ENCODE measurements at places on chromosomes 2 and 18.

GRCh38 chr18:11379660-11380059, 229.7 kb upstream of the SLC35G4 start:
- no peak for DNase-seq

GRCh38 chr18:59343926-59344325, 15.1 kb downstream of the LMAN1 start:
- DNase-seq: no peak

DNA sequence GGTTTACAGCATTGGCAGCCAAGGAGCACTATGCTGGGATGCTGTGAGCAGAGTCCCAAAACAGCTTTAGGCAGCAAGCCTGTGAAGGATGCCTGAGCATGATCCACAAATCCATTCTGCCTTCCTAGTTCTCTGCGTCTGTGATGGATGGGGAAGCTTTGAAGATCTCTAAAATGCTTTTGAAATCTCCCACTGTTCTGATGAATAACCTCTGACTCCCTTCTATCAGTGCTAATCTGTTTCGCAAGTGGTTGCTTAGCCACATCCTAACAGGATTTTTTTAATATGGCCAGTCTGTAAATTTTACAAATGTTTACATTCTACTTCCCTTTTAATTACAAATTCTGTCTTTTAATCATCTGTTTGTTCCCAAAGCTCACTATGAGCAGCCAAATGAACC, 319.2 kb downstream of the GULP1 start:
- no peak for DNase-seq

GRCh38 chr2:239897596-239898235, 127.4 kb downstream of the NDUFA10 start:
- no peak for DNase-seq

GRCh38 chr2:5609201-5609600, 83.0 kb upstream of the SOX11 start:
- DNase-seq: no peak

GRCh38 chr2:226037526-226037925, 638.0 kb downstream of the NYAP2 start:
- no peak for DNase-seq

GRCh38 chr2:135256531-135257260, 204.6 kb downstream of the RAB3GAP1 start:
- no peak for DNase-seq

DNA sequence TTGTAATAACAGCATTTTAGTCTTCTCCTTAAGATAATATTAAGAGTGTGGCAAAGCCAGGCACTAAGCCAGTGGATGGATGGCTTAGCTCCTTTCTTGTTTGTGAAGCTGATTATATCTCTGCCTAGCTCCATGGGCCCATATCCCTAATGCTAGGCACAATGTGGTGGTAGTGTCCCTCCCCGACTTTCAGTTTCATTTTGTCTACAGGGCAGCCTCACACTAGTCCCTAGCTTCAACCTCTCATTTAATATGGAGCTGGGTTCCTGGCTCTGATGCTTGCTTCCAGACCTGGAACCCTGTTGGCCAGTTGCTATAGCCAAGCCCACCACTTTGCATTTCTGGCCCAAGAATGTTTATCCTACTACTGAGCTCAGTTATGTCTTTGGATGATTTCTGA, 437.0 kb upstream of the MEIS1 start:
- DNase-seq: no peak

- peak; percentile 42 for DNase-seq
Observed at GRCh38 chr2:221434142-221434541, 138.0 kb downstream of the EPHA4 start.

DNA sequence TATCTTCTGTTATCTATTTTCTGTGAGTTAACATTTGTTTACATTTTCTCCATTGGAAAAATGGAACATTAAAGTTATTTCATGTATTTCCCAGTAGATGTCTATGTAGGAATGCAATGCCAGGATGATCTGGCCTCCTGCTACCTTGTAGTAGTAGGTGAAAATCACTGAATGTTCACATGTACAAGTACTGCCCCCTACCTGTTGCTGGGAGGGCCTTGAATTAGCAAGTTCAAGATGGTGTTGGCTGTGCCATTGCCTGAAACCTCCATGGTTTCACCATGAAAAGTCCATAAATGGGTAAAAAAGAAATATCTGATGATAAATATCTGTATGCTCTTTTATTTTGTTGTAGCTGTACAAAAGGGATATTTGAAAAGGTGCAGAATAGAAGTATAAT, 30.7 kb downstream of the XRCC5 start:
- no peak for DNase-seq

- no peak for DNase-seq
Observed at GRCh38 chr2:13474538-13474937, 757.8 kb downstream of the TRIB2 start.

- DNase-seq: peak; percentile 87
Observed at GRCh38 chr18:59005262-59005661, 134.4 kb upstream of the SEC11C start.

DNA sequence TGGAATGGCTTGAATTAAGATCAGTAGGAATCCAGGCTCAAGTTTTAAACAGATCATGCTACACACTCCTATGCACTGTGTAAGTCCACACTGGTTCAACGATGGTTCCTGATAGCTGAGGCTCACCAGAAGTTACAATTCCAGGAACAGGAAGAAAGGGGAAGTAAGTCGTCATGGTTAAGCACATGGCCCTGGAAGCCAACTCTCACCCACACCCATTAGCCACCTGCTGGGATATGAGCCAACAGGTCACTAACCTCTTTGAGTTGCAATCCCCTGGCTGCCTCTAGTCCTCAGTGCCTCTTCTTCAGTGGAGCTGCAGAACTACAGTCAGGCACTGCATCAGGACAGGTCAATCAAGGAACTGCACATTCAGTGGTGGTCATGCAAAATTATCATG, 133.5 kb downstream of the TMEM182 start:
- no peak for DNase-seq

GRCh38 chr2:47119001-47119400, 36.1 kb downstream of the STPG4 start:
- peak; percentile 40 for DNase-seq

DNA sequence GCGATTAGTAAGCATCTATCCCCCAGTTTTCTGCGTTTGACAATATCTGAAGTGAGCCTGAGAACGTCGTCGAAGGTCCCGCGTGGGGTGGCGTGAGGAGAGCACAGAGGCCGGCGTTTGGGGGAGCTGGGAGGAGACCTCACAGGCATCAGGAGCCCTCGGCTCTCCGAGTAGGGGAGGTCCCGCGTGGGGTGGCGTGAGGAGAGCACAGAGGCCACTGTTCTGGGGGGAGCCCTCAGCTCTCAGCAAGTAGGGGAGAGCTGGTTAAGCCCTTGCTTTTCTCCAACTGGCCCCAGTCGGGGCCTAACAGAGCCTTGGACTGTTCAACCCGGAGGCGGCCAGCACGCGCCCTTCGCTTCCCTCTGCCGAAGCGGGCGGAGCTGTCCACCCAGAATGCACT, 134.3 kb downstream of the NFATC1 start:
- no peak for DNase-seq

GRCh38 chr18:76686737-76687231, 135.6 kb upstream of the ZNF236 start:
- DNase-seq: peak; percentile 66

GRCh38 chr2:178700136-178700535, 107.1 kb downstream of the TTN start:
- DNase-seq: peak; percentile 8

DNA sequence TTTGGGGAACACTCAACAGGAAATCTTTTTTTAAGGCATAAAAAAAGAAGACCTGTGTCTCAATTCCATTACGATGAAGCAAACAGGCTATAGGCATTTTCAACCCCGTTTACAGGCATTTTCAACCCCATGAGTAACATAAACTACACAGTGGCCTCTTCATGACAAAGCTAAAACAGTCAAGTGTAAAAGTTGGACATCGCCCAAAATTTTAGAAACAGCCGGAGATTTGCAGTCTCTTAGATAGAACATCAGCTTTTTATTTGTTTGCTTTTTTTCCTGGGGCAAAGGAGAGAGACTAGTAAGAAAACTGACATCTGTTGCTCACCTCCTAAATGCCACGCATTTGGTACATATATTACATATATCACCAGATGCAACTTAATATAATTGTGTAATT, 173.7 kb downstream of the CMPK2 start:
- peak; percentile 60 for DNase-seq

GRCh38 chr2:136125236-136125635, 7.3 kb upstream of the CXCR4 start:
- DNase-seq: no peak

- DNase-seq: no peak
Observed at GRCh38 chr2:97734061-97735051, 21.0 kb downstream of the ZAP70 start.

DNA sequence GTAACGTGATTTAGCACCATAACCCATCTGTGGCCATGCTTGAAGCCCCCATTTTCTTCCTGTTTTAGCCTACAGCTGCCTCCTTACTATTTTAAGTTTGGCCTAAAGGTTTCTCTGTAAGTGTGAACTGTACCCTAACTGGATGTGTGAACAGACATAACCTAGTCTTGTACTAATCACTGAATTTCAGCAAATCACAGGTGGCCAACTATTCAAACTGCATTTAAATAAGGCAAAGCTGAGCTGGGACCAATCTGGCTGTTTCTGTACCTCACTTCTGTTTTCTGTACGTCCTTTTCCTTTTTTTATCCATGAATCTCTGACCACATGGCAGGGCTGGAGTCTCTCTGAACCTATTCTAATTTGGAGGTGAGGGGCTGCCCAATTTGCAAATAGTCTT, 452.7 kb upstream of the HS6ST1 start:
- no peak for DNase-seq

GRCh38 chr2:191927319-191927867, 80.5 kb upstream of the CAVIN2 start:
- DNase-seq: peak; percentile 44

DNA sequence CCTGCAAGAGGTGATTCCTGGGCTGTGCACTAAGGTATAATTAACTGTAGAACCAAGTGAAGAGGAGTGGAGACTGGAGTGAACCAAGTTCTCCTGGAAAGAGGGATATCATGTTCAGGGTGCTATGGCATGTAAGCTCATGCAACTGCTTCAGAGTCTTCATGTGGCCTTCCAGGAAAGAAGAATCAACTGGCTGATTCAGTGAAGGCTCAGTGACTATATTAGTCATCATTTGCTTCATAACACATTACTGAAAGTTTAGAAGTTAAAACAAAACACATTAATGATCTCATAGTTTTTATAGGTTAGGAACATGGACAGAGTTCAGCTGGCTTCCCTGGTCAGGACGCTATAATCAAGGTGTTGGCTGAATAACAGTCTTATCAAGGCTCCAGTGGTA, 1200.8 kb upstream of the GYPC start:
- no peak for DNase-seq

DNA sequence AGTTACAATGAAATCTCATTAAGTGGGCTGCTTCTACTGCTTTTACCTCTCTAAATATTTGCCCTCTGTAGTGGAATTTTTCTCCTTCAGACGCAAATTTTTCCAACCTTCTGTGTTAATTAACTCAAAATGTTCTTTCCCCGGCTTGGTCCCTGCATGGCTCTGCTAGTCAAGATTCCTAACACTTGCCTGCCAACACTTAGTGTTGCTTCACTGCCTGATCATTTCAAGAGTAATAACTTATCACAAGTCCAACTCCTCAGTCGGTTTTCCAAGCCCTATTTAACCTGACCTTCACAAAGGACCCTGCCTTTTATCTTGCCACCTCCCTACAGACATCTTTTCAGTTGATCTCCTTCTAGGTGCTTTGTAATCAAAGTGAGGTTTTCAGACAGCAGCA, 142.7 kb downstream of the HRH4 start:
- DNase-seq: no peak

GRCh38 chr18:22726469-22726868, 206.7 kb upstream of the RBBP8 start:
- no peak for DNase-seq

- no peak for DNase-seq
Observed at GRCh38 chr2:38668779-38669479, 3.0 kb downstream of the GALM start.

DNA sequence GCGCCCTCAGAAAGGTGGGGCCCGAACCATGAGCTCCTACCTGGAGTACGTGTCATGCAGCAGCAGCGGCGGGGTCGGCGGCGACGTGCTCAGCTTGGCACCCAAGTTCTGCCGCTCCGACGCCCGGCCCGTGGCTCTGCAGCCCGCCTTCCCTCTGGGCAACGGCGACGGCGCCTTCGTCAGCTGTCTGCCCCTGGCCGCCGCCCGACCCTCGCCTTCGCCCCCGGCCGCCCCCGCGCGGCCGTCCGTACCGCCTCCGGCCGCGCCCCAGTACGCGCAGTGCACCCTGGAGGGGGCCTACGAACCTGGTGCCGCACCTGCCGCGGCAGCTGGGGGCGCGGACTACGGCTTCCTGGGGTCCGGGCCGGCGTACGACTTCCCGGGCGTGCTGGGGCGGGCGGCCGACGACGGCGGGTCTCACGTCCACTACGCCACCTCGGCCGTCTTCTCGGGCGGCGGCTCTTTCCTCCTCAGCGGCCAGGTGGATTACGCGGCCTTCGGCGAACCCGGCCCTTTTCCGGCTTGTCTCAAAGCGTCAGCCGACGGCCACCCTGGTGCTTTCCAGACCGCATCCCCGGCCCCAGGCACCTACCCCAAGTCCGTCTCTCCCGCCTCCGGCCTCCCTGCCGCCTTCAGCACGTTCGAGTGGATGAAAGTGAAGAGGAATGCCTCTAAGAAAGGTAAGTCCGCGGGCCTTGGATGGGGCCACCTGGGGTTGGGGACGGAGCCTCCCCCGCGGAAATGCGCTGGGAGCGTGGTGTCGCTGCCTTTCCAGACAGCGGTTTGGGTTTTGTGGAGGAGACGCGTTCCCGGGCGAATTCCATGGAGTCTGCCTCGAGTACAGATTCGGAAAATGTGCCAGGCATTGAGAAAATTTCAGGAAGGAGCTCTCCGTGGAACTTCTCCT, 559 bp downstream of the HOXD1 start:
- DNase-seq: no peak

DNA sequence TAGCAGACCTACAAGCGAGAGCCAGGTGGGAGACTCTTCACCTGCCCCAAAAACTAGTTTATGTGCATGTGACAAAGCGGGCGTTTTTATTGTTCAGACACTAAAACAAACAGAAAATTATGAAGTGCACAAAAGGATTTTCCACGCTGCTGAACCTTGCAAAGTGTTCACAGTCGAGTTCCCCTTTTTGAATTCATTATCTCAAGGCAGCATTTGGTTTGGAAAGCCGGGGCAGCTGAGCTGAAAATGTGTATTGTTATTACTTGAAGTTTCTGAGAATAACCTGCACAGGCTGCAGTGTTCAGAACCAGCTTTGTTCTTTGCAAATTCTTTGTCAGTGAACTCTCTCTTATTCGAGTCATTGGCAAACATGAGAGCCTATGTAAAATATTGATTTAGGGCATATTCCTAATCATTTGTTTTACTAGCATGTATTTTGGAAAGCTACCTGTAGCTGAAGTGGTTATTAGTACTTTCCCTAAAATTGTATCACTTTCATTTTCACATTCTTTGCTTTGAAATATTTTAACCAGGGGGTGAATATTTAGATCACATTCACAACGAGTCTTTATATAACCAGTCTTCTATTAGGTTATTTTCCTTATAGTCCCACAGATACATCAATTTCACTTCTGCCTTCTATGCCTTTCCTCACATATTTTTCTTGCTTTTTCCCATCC, 59.5 kb downstream of the LRRTM1 start:
- DNase-seq: no peak

GRCh38 chr2:36480636-36481035, 117.3 kb downstream of the FEZ2 start:
- no peak for DNase-seq

GRCh38 chr2:128324897-128325410, 6.3 kb upstream of the HS6ST1 start:
- no peak for DNase-seq
